ENCODE measurements at places on chromosomes 7 and 10. TPM values are rescaled to one million over a fixed set of nuclear protein-coding genes. Genes with fewer than 3 reads are reported as not detected.

- DNase-seq = no peak
These were observed 12.3 kb upstream of the MRPS33 start for GRCh38 chr7:141027043-141027442.

- no peak for DNase-seq
These were observed 1.6 kb upstream of the IDI1 start for GRCh38 chr10:1050554-1050953.

- no peak for DNase-seq
These were observed 191.9 kb downstream of the MDFIC start for GRCh38 chr7:115113776-115114175.

DNA sequence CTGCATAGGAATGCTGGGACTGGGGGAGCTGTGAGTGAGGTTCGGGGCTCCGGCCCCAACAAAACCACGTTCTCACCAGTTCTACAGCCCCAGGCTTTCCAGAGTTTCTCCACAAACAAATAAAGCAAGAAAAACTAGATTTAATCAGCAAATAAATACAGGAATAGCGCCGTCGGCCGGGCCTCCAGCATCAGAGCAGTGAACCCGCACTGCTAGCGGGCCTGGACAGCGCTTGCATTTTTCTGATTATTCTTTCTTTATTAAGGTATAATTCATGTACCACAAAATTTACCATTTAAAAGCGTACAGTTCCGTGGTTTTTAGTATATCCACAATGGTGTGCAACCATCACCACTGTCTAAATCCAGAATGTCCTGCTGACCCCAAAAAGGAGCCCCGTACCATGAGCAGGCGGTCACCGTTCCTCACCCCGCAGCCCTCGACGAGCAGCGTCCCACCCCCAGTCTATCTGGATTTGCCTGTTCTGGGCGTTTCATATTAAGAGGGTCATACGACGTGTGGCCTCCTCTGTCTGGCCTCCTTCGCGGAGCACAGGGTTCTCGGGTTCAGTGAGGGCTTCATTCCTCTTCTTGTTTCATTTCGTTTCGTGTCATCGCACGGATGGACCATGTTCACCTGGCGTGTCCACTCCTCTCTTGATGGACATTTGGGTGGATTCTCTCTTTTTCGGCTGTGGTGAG, 35.5 kb upstream of the FOXL3 start:
- DNase-seq = no peak

DNA sequence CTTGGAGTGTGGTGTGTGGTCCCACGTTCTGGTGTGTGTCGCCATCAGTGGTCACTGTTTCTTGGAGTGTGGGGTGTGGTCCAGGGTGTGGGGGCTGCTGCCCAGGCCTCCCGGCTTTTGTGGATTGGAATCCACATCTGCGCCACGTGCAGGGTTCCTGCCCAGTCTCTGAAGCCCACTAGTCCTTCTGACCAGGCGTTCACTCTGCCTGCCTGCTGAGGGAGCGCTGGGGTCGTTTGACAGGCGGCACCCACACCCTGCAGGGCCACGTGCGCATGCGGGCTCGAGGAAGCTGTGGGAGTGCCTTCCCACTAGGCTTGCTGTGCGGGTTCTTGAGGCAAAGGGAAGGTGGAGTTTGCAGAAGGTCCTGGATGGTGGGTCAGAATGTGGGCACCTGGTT, 51.4 kb downstream of the INPP5A start:
- no peak for DNase-seq

GRCh38 chr7:145497911-145498525, 618.6 kb upstream of the CNTNAP2 start:
- DNase-seq = no peak

- no peak for DNase-seq
These were observed 1022.2 kb upstream of the LRRTM3 start for GRCh38 chr10:65903620-65904019.

GRCh38 chr7:152911922-152912321, 152.4 kb downstream of the ACTR3B start:
- DNase-seq = no peak

DNA sequence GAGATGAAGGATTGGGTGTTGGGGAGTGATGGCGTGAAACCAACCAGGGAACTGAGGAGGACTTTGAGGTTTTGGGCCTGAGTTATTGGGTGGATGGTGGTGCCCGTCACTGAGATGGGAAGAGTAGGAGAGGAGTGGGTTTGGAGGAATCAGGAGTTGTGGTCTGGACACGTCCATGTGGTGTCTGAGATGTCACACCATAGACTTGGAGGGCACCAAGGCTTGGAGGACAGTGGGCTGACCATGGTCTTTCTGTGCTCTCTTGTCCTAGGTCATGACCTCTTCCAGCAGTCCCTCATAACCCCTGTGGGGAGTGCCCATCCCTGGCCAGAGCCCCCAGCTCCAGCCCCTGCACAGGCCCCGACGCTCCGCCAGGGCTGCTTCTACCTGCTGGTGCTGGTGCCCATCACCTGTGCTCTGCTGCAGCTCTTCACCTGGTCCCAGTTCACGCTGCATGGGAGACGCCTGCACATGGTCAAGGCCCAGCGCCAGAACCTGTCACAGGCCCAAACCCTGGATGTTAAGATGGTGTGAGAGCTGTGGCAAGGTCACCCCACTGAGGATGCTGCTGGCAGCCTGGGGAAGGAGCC, 24.2 kb upstream of the C10orf95 start:
- no peak for DNase-seq

- no peak for DNase-seq
These were observed 502.4 kb downstream of the GRID1 start for GRCh38 chr10:85864173-85864549.

DNA sequence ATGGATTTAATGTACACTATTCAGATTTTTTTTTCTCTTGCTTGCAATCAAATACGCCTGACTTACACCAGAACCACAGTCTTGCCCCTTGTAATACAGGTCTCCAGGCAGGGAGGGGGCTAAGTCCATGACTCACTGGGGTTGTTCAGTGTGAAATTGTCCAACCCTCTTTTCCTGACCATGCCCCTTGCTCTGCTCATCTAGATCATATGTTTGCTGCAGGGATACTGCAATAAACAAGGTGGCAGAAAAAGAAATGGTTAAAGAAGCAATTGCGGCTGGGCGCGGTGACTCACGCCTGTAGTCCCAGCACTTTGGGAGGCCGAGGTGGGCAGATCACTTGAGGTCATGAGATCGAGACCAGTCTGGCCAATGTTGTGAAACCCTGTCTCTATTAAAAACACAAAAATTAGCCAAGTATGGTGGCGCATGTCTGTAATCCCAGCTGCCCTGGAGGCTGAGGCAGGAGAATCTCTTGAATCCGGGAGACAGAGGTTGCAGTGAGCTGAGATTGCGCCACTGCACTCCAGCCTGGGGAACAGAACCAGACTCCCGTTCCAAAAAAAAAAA, 85.5 kb downstream of the TMEM130 start:
- DNase-seq = no peak

DNA sequence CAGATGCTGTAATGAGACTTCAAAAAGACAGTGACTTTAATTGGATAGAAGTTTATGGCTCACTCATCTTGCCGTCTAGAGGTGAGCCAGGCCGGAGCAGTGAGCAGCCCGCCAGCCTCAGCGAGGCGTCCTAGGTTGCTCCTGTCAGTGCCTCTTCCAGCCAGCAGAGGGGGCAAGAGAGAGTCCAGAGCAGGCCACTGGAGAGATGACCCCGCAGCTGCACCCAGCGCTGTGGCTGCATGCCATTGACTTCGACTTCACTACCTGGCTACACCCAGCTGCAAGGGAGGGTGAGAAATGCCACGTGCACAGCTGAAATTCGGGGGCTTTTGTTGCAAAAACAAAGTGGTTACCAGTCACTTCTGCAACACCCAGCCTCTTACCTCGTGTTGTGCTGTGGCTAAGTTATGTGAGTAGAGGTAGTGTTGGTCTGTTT, 26.5 kb downstream of the NUB1 start:
- peak; percentile 79 for DNase-seq

DNA sequence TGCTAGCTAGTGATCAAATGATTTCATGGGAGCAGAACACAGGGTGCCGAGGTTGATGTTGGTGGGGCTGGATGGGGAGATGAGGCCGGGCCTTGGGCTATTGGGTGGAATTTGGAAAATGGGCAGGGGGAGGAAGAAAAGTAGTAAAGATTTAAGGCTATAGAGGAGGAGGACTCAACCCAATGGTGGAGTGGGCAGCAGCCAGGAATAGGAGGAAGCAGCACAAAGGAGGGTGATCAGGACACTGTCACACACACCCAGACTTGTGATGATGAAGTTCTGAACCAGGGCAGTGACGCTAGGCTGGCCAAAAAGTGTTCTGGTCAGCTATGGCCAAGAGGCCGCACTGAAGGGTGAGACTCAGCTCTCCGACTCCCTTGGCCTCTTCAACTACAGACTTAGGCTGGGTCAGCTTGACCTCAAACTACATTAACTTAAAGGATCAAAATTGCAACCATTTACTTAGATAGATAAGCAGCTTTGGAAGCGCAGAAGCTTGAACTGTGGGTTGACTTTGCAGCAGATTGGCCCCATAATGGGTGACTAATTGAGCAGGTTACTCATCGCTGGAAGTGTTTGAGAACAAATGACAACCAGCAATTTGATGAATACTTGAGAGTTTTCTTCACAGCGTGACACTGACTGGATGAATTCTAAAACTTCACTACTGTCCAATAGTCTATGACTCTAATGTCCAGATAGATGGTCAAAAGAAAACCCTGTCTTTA, 29.4 kb upstream of the GPR26 start:
- DNase-seq = no peak

GRCh38 chr7:132354527-132354926, 221.7 kb downstream of the PLXNA4 start:
- no peak for DNase-seq

GRCh38 chr10:119357412-119358151, 150.2 kb downstream of the GRK5 start:
- no peak for DNase-seq

DNA sequence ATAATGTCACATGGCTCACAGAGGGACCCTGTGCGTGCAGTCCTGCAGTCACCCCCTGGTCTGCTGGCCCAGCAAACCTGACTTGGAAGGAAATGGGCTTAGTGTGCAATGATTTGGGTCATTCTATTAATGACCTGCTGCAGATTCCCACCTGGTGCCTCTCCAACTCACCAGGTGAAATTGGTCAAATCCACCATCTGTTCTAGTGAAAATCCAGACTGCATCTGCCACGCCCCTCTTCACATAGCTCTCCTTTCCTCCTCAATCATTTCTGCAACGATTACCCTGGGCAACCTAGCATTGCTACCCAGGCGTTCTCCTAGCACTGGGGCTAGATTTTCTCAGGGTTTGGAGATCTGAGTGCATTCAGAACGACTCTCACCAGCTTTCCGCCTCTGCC, 29.4 kb downstream of the SRRM3 start:
- no peak for DNase-seq

DNA sequence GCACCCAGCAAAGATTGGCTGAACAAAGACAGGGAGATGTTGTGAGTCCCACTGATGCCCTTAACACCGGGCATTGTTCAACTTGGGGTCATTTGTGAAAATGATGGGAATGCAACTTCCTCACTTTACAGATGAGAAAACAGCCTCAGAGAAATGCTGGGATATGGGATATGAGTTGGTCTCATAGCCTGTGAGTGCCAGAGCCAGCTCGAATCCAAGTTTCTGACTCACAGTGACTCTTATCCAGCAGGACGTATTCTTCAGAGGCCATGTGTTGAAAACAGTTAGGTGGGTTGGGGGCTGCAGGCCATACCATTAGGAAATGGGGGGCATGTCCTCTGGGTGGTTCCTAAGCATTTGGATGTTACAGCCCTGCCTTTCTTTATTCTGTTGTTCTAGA, 45.2 kb downstream of the KIAA1217 start:
- DNase-seq = no peak

DNA sequence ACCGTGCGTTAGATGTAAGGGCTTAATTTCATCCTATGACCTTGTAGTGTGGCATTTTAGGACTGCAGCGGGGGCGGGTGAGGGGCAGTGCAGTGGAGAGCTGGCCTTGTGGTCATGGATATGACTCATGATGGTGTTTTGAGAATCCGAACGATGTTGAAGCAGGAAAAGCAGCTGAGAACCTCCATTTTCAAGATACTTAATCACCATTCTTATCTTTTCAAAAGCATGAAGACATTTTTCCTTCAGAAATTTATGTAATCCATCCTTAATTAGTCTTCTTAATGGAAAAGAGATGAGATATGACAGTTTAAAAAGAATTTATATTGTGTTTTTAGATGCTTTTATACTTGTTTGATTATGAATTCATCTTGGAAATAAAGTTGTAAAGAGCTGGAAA, 9.6 kb downstream of the ATP5F1C start:
- DNase-seq = no peak

DNA sequence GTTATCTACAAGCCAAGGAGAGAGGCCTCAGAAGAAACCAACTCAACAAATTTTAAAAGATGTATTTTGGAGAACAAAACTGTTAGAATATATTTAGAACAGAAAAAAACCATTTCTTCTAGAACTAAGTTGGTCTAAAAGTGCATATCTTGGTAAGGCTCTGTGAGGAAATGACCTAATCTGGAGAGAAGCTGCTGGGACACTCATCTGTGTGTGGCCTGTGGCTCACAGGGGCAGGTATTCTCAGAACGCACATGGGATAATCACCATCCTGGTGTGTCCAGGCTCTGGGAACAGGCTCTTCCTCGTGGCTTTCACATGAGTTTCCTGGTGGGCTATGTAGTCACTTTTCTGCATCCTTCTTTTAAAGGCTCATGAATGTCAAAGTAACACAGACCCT, 38.1 kb upstream of the PRSS1 start:
- no peak for DNase-seq

- DNase-seq = no peak
These were observed 62.0 kb upstream of the STEAP4 start for GRCh38 chr7:88368686-88369085.

GRCh38 chr10:132065491-132066105, at the start of gene JAKMIP3:
Gene JAKMIP3 (plus strand): TSS chr10:132065946. CDS start chr10:132104809, 38,863 bp downstream.
- peak; percentile 43 for DNase-seq

DNA sequence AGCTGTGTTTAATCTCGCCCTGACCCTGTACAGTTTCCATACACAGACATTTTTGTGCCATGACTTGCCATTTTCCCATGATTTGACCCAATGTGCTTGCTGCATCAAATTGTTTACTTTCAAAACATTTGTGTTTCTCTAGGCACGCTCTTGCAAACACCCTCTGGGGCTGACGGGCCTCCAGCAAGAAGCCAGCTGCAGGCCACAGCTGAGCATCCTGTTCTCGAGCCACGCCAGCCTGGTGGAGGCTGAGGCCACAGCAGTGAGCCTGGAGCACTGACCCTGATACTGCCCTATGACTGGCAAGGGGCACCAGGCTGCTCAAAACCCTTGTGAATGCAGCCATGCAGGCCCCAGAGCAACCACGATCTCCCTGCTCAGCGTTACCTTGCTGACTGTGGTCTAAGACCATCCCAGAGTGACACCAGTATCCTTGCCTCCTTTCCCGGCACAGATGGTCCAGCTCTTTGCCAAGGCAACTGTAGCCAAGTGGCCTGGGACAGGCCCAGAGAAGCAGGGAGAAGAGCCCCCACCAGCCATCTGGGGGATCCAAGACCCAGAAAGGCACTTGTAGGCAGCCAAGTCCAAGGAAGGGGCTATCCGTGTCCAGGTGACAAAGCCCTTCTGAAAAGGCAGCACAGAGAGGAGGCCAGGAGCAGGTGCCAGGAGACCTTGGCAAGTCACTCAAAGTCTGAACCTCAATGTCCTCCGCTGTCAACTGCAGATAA, 78.5 kb downstream of the OAT start:
- no peak for DNase-seq

- no peak for DNase-seq
These were observed 27.6 kb upstream of the ARMS2 start for GRCh38 chr10:122426829-122427228.

The STEAP1 gene
- 16.5 TPM for polyA plus RNA-seq

The GIMAP1 gene
- polyA plus RNA-seq = 2.4 TPM

The CCL24 gene
- polyA plus RNA-seq = not detected

Data from left kidney (tissue), 8 donors.